ENCODE measurements at places on chromosomes 7 and 10. TPM values are rescaled to one million over a fixed set of nuclear protein-coding genes. Genes with fewer than 3 reads are reported as not detected.

SCART1 gene
- total RNA-seq = 7.3 TPM

UPP1 gene
- 5.8 TPM for total RNA-seq

ZNF804B gene
- not detected for total RNA-seq

EPDR1 gene
- not detected for total RNA-seq

MEOX2 gene
- not detected for total RNA-seq

RELN gene
- not detected for total RNA-seq

GRCh38 chr10:109374215-109374614, 549.1 kb downstream of the XPNPEP1 start:
- H3K27me3 ChIP-seq = no peaks in the 10 kb centered on the region
- no peak for DNase-seq
- H3K4me1 ChIP-seq = no peaks in the 10 kb centered on the region
- no peaks in the 10 kb centered on the region for H3K36me3 ChIP-seq

DNA sequence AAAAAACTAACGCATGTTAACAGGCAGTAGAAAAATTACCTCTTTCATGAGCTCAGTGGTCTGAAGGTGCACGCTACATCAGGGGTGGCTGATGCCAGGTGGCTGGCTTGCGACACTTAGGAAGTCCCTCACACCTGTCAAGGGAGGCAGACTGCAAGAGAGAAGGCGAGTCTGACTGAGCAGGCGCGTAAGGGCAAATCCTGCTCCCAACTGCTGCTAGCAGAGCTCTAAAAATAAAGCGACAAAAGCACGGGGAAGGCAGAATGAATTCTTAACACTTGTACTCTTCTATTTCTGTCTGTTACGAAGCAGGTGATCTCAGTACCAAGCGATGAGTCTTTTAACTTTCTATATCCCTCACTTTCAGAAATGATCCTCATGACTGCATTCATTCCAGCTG, 33.1 kb downstream of the CACNA2D1 start:
- no peak for DNase-seq
- no peak overlapping the region for H3K4me3 ChIP-seq
- no peak overlapping the region for H3K27ac ChIP-seq

DNA sequence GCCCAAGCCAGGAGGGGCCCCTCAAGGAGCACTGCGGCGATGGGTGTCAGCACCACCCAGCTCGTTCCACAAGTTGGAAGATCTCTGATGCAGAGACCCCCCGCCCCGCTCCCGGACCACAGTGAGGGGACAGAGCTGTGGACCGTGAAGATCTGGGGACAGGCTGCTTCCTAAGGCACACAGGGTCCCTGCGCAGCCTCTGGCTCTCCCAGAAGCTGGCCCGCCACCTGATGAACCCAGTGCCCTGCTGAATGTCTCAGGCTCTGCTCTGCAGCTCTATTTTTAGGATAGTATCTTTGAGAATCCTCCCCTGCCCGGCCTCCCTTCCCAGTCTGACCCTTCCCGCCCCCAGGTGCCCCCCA, 29.7 kb downstream of the GBX1 start:
- H3K4me3 ChIP-seq = no peak overlapping the region
- no peak for DNase-seq
- H3K27me3 ChIP-seq = no peaks in the 10 kb centered on the region
- H3K27ac ChIP-seq = no peak overlapping the region

DNA sequence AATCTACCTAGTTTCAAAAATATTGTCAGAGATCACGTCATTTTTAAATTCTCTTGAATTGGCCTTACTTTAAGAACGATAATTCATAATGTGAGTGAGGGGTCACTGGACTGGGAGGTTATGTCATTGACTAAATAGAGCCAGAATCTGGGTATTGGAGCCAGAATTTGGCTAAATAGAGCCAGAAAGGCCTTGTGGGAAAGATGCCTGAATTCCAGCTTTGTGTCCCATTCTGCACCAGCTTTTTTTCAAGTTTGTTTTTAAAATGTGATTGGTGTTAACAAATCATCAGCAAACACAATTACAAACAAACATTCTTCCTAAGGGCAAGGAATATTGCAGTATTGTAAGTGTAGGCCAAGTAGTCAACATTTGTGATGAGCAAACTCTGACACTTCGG, 233.2 kb upstream of the PRKCQ start:
- H3K4me1 ChIP-seq = no peaks in the 10 kb centered on the region
- no peaks in the 10 kb centered on the region for H3K36me3 ChIP-seq
- DNase-seq = no peak

DNA sequence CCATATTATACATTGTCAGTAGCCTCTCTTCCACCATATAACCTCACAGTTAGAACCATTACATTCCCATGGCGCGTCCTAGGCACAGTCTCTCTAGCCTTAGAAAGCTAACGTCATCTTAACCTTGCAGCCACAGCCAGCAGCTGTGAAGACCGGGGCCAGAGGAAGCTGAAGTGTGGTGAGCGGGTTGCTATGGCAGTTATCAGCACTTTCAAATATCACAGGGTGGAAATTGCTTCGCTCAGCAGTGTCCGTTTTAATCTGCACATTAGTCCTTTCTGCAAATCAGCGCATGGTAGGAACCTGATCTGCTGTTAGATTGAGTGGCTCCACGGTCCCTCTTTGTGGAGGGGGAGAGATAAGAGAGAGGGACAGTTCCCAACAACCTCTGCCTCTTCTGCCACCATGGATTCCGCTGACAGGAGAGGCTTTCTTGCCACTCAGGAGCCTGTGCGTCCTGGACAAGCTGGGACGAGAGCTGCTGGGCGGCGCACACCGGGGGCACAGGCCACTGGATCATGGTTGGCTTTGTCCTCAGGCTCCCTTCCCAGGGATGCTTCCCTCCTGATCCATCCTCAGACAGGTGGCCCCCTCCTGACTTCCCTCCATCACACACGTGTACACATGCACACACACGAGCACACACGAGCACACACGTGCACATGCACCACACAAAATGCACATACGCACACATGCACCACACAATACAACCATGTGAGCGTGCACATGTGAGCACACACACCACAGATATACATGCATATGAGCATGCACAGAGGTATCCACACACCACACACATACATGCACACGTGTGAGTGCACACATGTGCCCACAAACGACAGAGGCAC, 93.8 kb downstream of the WDR37 start:
- H3K4me1 ChIP-seq = no peaks in the 10 kb centered on the region
- H3K4me3 ChIP-seq = no peak overlapping the region
- DNase-seq = no peak

GRCh38 chr10:110209926-110210673, 2.7 kb downstream of the MXI1 start:
- DNase-seq = peak; percentile 66
- no peaks in the 10 kb centered on the region for H3K36me3 ChIP-seq
- H3K27me3 ChIP-seq = no peaks in the 10 kb centered on the region

DNA sequence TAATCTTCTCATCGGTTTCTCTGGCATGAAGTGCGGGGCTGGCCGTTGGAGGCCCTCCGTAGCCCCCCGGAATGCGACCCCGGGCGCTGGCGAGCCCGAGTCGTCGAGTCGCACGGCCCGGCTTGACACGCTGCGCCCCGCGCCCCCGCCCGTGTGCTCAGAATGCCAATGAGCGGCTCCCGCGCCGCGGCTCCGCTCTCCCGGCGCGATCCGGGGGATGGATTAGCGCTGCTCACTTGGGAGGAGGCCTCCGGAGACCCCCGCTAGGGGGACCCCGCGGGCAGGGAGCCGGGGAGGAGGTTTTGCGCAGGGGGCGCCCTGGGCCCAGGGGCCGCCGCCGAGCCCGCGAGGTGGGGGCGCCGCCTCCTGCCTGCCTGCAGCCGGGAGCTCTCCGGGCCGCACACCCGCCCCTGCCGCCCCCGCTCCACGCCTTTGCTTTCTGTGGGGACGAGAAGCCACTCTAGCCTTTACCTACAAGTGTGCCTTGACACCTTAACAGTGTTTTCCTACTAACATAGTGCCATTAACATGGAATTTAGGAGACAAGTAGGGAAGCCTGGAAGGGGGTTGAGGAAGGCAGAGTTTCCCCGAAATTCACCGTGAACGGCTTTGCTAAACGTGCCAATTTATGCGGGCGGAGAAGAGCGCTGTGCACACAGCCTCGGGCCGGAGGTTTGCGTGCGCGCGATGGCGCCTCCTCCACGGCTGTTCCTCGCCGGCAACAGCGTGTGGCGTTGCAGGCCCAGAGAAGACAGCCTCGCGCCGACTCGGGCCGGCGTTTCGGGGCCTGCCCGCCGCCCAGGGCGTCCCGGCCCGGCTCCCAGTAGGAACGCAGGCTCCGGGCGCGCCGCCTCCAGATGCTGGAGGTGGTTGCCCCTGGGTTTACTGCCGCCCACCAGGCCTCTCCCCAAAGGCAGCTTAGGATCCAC, 7.1 kb downstream of the SHH start:
- peak; percentile 71 for DNase-seq
- no peak overlapping the region for H3K27ac ChIP-seq
- H3K4me1 ChIP-seq = peaks cover 57% of the 10 kb centered on the region
- no peaks in the 10 kb centered on the region for H3K36me3 ChIP-seq

GRCh38 chr7:33412331-33412730, 283.0 kb downstream of the BBS9 start:
- no peak overlapping the region for H3K4me3 ChIP-seq
- H3K27me3 ChIP-seq = no peaks in the 10 kb centered on the region
- no peaks in the 10 kb centered on the region for H3K4me1 ChIP-seq
- DNase-seq = no peak
- no peak overlapping the region for H3K27ac ChIP-seq
- H3K36me3 ChIP-seq = no peaks in the 10 kb centered on the region

DNA sequence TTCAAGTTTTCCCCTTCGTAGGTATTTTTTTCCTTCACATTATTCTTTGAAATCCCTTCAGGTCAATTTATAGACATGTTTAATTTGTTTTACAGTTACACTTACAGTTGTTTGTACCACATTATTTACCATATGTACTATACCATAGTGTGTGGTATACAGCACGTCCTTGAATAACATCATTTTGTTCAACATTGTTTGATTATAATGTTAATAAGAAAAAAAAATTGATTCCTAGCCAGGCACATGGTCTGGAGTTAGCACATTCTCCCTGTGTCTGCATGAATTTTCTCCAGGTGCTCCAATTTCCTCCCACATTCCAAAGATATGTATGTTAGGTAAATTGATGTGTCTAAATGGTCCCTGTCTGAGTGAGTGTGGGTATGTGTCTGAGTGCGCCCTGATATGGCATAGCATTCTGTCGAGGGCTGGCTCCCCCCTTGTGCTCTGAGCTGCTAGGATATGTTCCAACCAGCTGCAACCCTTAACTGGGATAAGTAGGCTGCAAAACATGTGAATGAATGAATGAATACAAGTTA, 247.6 kb downstream of the CCDC7 start:
- no peaks in the 10 kb centered on the region for H3K27me3 ChIP-seq
- H3K4me3 ChIP-seq = no peak overlapping the region
- no peaks in the 10 kb centered on the region for H3K36me3 ChIP-seq
- DNase-seq = no peak
- H3K4me1 ChIP-seq = no peaks in the 10 kb centered on the region
- H3K27ac ChIP-seq = no peak overlapping the region

DNA sequence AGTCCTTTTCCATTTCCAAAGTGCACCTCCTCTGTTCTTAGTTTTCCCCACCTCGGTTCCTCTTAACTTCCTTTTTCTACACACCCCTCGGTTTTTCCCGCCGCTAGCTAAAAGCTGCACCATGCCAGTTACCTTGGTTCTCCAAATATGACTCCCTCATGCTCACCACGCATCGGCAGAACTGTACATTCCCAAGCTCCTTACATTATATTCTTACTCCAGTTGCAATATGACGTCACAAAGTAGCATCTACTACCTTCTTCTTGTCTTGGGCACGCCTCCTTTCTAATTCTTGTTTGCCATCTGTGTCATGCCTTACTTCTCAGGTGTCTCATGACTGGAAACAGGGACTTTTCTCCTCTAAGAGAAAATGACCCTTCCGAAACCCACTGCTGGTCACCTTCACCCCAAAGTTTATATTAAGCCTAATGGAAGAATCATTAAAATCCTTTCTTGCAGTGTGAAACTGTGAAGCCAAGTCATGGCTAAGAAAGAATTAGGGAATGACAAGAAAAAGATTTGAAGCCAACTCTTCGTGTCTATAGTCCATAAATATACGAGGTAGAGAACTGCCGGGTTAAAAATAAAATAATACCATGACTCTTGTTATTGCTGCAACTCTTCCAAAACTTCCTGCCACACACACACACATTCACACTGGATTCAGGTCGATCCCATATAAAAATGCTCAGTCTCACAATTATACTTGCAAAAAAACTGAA, 1.7 kb downstream of the ESYT2 start:
- H3K4me1 ChIP-seq = peaks cover 23% of the 10 kb centered on the region
- peaks cover 3% of the 10 kb centered on the region for H3K27me3 ChIP-seq
- H3K36me3 ChIP-seq = no peaks in the 10 kb centered on the region
- DNase-seq = peak; percentile 61

DNA sequence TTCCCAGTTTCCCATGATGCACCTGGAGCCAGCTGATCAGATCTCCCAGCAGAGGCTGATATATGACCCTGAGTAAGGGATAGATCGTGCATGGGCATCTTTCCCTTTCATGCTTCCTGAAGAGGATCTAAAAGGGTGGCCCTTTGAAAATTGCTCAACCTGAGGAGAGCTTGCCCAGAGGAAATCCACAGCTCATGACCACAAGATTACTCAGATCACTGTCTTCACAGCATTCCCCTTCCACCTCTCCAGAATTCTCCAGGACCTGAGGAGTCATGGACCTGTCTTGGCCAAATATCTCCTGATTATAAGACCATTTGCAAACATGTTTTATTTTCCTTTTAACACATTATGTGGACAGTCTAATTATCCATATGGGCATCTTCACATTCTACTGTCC, 328.1 kb downstream of the LHFPL3 start:
- no peak overlapping the region for H3K4me3 ChIP-seq
- no peak for DNase-seq
- H3K27me3 ChIP-seq = no peaks in the 10 kb centered on the region
- H3K27ac ChIP-seq = no peak overlapping the region
- no peaks in the 10 kb centered on the region for H3K36me3 ChIP-seq

DNA sequence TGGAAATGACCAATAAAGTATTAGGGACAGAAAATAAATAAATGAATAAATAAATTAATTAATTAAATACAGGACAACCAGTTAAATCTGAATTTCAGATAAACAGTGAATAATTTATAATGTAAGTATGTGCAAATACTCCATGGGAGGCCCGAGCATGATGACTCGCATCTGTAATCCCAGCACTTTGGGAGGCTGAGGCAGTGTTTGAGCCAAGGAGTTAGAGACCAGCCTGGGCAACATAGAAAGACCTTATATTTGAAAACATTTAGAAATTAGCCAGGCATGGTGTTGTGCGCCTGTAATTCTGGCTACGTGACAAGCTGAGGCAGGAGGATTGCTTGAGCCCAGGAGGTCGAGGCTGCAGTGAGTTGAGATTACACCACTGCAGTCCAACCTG, 123.7 kb downstream of the CUL2 start:
- no peak for DNase-seq
- H3K36me3 ChIP-seq = no peaks in the 10 kb centered on the region
- no peak overlapping the region for H3K4me3 ChIP-seq
- no peaks in the 10 kb centered on the region for H3K27me3 ChIP-seq
- H3K27ac ChIP-seq = no peak overlapping the region

All from B cell (primary cell).